Heart left ventricle (tissue), 16 donors: ENCODE measurements at places on chromosomes 6 and 20.

DNA sequence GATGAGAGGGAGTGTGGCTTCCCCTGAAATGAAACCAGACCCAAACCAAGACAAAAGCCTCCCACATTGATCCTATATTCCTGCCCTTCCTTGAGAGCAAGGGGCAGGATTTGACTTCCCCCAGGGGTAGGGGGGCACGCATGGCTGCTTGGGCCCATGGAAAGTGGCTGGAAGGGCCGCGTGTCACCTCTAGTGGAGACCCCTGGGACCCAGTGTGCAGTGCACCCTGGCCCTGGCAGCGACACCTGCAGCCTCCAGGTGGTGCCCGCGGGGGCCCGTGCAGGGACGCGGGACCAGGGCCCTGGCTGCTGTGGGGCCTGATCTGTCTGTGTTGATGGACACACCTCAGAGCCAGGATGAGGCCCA is 18.0 kb upstream of the SLCO4A1 start:
- peak; percentile 72 for DNase-seq

DNA sequence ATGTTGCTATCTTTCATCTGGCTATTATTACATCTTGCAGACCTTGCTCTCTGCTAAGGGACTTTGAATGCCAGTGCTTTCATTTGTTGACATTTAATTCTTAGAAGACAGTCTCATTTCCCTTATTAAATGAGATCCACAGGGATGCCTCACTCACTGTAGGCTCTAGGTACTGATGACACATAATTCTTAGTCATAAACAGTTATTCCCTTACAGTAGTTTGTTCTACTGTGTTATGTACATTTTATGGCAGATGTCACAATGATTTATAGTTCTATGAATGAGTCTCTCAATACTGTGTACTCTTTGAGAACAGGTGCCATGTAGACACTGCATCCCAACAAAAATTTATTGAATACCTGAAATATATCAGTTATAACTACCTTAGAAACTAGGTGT is 70.3 kb downstream of the FAM83B start:
- DNase-seq: no peak

GRCh38 chr6:18457065-18457737 is 70.1 kb downstream of the RNF144B start:
- DNase-seq: no peak

- DNase-seq: no peak
Measured at GRCh38 chr6:148404456-148405054, 61.9 kb downstream of the SASH1 start.

GRCh38 chr6:108618623-108619152 is 58.0 kb downstream of the FOXO3 start:
- DNase-seq: no peak

GRCh38 chr6:83717809-83718208 is 8.9 kb upstream of the SNAP91 start:
- no peak for DNase-seq

DNA sequence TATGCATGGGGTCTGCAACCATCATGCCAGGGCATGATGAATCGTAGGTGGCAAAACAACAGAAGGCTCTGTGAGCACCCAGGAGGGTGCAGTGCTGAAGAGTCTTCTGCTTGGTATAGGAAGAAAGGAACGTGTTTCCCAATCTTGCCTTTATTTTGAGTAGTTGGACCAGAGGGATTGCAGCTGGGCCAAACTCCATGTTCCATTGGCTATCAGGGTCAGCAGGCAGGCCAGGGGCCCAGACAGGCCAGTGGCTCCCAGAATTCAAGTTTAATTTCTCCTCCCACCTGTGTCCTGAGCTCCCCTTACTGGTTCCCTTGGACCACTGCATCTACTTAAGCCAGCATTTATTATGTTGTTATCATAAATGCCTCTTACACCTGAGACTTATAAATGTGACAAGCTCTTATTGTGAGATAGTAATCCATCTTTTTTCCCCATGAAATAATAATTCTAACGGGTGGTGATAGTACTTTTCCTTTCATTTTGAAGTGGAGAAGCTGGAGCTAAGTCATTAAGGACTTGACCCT is 918 bp upstream of the TRIM38 start:
- DNase-seq: no peak

DNA sequence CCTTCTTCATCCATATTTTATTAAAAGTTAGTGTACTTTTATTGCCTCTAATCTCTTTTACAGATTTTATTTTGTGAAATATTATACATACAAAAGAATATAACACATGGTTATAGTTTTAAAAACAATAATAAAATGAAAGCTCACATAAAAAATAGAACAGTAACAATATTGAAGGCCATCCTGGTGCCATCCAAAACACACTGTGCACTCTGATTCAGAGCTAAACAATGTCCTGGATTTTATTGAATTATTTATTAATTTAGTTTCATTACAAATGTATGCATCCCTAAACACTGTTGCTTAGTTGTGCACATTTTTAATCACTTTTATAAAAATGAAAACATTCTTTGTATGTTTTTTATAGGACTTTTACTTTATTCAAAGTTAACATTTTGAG is 32.9 kb downstream of the RNF217 start:
- no peak for DNase-seq

DNA sequence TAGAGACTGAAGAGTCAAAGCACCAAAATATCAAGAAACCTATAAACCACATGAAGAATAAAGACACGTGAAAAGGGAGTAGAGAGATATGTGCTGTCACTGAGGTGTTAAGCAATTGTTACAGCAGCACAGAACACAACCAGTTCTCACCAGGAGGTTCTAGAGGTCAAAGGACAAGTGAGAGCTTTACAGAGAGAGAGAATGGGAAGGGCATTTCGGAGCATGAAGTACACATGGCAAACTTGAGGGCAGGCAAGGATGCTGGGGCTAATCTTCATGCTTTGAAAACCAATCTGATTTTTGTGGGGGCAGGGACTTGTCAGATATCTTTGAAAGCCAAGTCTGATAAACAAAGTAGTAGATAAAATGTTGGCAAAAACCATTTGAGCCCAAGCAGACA is 142.3 kb upstream of the NRSN1 start:
- no peak for DNase-seq

DNA sequence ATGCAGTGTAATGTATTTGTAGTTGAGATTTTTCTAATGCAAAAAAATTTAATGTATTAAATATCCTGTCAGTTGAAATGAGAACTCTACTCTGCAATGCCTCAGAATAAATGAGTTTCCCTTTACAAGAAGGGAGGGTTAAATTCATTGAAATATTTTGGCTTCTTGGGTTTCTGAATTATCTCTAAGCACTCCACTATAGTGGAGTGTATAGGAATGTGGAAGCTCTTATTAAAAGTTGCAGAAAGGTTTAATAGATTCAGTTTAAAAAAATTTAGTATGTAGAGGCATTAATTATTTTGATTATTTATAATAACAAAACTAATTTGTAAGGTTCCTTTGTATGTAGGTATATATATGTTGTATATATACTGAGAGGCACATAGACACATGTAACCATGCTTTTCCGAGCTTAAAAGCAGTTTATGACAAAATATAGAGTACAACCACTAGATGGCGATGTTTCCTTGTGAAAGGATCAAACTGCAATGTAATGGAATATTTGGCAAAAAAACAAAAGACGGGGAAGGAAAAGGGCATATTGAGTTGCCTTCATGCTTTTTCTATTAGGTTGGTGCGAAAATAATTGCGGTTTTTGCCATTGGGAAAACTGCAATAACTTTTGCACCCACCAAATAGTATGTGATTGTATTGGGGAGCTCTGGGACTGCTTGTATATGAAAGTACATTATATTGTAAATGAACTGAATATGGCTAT is 144.2 kb downstream of the MYO6 start:
- DNase-seq: no peak

DNA sequence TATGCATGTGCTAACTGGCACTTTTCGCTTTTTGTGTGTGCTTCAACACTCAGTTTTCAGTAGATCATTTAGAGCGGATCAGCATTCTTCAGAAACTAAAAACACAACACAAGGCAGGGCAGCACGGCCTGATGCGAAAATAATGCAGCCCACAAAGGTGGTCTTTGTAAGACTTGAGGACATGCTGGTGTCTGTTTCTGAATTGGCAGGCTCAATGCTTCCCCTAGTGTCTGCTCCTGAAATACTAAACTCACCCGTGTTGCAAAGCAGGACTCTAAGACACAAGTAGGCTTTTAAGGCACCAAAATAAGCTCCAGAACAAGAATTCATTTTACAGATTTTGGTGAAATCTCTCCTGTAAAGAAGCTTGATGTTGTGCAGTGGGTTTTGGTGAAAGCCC is 676.5 kb downstream of the TENT5A start:
- DNase-seq: no peak

GRCh38 chr6:127520066-127520465 is 931 bp upstream of the MTCL3 start:
- no peak for DNase-seq
